T-helper 2 cell (primary cell): ENCODE measurements at places on chromosomes 4 and X.

DNA sequence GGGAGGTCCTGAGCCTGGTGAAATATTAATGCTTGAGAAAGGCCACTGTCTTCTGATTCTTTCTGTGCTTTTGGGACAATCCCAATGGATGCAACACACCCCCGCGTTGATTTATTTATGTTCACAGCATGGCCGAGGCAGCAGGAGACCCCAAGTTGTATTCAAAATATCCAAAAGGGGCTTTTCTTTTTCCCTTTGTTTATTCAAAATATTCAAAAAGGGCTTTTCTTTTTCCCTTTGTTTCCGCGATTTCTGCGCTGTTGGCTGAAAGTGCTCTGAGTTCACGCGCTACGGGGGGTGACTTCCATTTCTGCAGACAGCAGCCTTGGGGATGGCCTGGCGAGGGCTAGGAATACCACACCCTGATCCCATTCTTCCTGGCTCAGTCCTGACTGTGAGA is 59.5 kb upstream of the PPP2R3B start:
- no peak for DNase-seq

DNA sequence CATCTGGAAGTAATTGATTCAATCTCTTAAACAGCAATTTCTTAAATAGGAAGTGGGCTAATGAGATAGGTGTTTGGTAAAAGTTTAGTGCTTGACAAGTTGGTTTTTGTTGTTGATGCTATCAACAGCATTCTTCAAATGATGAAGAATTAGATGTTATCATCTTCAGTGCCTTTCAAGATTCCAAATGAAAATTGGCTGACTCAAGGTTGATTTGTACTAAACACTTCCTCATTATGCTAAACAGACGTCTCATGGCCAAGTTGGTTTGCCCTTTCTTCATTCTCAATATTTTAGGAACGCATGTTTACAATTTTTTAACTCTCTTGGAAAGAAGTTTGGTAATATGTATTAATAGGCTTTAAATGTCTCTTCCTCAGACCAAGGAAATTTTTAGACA is 86.0 kb downstream of the MID1IP1 start:
- DNase-seq, result no peak

GRCh38 chrX:16852617-16853179 is 17.5 kb downstream of the RBBP7 start:
- DNase-seq, result no peak

DNA sequence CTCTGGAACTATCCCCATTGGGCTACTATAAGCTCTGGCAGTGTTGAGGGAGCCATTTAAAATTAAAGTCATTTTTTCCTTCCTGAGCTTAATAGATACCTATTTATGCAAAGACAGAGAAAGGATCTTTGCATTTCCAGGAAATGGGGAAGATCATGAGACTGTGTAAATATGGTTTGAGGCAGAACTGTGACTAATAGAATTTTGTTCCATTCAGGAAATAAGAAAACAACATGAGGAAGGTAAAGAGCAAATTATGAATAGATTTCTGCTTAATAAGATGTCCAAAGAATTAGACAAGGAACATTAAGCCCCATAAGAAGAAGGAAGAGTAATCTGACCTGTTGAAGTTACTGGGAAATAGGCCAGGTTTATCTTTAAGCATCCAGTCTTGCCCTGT is 17.8 kb upstream of the TBC1D19 start:
- no peak for DNase-seq

GRCh38 chr4:160835789-160836188 is 1328.0 kb downstream of the FSTL5 start:
- DNase-seq, result no peak

- DNase-seq, result no peak
These were observed 141.1 kb upstream of the NDST3 start for GRCh38 chr4:117893207-117893606.

DNA sequence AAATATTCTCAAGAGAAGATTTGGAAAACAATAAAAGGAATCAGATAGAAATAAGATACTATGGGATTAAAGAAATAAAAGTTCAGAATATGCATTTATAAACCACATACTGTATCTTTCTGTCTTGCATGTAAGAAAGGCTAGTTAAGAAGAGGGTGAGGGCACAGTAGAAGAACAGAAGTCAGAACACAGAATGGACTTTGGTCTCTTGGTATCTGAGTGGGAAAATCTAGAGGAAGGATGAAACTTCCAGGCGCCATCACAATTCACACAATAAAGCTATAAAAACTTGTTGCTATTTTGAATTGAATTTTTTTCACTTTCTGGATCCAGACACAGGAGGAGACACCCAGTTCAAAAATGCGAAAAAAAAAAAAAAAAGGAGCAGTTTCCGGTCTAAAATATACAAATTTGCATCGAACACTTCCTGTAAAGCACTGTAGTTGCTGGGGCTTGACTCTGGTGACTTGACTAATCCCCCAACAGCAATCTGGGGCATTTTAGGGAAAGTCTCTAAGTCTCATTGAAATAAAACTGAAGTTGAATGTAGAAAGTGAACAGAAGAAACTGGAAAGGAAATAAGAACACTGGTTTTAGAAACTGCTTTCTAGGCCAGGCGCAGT is 8.1 kb upstream of the NAAA start:
- DNase-seq, result no peak

DNA sequence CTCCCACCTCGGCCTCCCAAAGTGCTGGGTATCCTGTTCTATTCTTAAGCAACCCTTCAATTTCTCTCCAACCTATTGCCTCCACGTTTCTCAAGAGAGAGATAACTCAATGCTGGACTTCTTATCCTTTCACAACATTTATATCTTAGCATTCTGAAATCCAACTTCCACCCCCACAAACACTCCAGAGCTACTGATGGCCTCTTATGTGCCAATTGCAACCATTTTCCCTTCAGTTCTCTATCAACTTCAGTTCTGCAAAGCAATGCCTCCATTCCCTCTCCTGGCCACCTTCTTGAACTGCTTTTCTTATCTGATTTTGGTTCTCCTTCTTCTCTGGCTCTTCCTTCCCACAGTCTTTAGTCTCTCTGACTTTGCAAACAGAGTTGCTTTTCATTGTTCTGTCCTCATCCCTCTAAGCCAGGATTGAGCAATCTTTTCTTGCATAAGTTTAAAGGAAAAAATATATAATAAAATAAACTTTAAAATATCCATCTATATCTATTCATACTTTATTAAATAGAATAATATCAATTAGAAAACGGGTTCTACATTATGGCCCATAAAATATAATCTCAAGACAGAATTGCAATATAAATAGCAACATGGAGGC is 3.6 kb upstream of the STBD1 start:
- no peak for DNase-seq

DNA sequence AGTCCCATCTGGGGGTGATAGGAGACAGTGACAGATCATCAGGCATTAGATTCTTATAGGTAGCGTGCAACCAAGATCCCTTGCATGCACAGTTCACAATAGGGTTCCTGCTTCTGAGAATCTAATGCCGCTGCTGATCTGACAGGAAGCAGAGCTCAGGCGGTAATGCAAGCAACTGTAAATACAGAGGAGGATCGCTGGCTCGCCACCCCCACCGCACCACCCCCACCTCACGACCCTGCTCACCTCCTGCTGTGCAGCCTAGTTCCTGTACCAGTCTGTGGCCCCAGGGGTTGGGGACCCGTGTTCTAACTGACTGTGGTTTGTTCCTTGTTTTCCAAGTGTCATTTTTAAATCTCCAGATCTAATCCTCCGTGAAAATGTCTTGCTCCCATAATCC is 89.0 kb upstream of the MAPK10 start:
- no peak for DNase-seq

DNA sequence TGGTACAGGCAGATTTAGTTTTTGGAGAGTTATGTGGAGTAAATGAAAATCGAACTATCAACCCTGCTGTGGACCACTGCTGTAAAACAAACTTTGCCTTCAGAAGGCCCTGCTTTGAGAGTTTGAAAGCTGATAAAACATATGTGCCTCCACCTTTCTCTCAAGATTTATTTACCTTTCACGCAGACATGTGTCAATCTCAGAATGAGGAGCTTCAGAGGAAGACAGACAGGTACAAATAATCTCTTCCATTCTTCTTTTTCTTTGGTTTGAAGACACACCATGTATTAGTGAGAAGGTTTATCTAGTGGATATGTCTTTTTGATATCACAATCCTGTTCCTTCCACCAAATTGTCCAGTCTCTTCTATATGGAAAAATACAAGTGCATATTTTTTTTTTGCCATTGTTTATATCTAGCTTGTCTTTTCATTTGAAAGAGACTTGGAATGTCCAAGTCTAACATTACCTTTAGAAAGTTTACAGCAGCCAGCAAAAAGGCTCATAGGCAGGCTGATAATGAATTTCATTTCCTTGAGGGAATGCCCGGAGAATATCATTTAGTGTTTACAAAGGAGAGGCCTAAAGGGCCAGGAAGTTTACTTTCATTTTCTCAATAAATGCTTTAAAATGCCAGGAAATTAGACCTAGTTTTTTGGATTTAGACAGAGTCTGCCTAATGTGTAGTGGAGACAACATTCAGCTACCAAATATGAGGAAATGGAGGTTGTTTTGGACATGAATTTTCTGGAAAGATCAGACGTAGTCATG is 18.6 kb downstream of the AFM start:
- DNase-seq, result no peak

- no peak for DNase-seq
These were observed 81.7 kb downstream of the EGF start for GRCh38 chr4:109994415-109994827.

- no peak for DNase-seq
These were observed 92.1 kb downstream of the SLC9A7 start for GRCh38 chrX:46666831-46667230.
